SHP77 treated with DMSO at 0.1 percent for 48 hours (cell line): ENCODE measurements at places on chromosomes 4 and X.

DNA sequence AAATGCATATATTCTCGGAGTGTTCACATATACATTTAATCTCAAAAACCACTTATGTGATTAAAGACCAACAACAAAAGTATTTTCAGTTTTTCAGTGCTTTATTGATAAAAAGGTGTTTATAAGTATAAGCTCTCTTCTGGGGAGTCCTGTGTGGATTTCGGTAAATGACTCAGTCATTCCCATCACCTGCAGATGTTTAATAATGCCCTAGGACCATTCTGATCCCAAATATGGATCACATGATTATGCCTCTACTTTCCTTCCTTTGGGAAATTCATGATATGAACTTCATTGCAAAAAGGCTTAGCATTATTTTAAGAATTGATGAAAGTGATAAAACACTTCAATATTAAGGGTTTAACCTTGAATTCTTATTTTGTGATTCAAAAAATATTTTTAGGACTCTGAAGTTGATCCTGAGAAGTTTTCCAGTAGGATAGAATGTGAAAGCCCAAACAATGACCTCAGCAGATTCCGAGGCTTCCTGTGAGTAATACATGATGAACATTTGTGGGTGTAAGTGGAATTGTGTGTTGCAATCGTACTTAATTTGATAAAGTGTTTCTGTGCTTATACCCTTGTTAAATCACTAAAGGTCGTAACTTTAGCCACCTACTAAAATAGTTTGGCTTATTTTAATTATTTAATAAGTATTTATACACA, 40.2 kb downstream of the ATP10D start:
- no peak for DNase-seq

DNA sequence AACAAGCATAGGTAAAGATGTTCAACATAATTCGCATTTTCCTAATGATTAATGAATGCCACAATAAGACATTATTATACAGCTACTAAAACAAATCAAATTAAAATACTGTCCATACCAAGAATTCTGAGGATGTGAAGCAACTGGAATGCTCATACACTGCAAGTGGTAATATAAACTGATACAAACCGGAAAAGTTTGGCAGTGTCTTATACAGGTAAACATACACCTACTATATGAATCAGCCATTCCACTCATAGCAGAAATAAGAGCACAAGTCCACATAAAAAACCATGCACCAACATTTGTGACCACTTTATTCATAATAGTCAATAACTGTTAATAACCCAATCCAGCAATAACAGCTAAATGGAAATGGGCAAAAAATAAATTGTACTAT, 79.3 kb downstream of the FBXW7 start:
- no peak for DNase-seq

GRCh38 chrX:92270936-92271855, 492.0 kb downstream of the PCDH11X start:
- no peak for DNase-seq

DNA sequence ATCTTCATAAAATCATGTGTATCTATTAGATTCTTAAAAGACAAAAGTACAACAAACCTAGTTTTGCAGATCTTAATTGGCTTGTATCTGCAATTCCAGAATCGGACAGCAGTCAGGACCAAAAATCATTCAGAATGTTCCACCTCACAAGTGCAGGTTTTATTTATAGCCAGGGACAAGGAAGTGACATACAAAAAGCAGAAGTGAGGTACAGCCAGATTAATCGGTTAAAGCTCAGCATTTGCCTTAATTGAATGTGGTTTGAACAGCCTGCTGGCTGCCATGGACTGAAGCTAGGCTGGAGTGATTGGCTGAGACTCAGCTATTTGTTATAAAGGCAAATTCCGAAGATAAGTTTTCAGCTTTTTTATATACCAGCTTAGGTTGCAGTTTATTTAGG, 932.6 kb downstream of the C4orf33 start:
- DNase-seq, result no peak

- DNase-seq, result no peak
Observed at GRCh38 chr4:148016063-148016637, 284.3 kb downstream of the ARHGAP10 start.

DNA sequence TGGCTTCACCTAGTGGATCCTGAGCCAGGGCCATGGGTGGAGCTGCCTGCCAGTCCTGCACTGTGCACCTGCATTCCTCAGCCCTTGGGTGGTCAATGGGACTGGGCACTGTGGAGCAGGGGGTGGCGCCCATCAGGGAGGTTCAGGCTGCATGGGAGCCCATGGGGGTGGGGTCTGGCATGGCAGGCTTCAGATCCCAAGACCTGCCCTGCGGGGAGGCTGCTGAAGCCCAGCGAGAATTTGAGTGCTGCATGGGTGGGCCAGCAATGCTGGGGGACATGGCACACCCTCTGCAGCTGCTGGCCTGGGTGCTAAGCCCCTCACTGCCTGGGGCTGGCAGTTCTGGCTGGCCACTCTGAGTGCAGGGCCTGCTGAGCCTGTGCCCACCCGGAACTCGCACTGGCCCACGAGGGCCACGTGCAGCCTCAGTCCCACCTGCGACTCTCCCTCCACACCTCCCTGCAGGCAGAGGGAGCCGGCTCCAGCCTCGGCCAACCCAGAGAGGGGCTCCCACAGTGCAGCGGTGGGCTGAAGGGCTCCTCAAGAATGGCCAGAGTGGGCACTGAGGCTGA, 270.0 kb downstream of the CENPC start:
- DNase-seq, result no peak
